Right ventricle myocardium superior (tissue), 1 donor: ENCODE measurements at places on chromosomes 6 and 20. TPM values are rescaled to one million over a fixed set of nuclear protein-coding genes. Genes with fewer than 3 reads are reported as not detected.

GRCh38 chr20:17878069-17878911 is 90.3 kb downstream of the SNX5 start:
- no peak for DNase-seq

GRCh38 chr6:79423216-79423615 is 114.0 kb downstream of the LCA5 start:
- DNase-seq = no peak

GRCh38 chr6:158287047-158287446 is 25.2 kb upstream of the TULP4 start:
- DNase-seq = no peak

DNA sequence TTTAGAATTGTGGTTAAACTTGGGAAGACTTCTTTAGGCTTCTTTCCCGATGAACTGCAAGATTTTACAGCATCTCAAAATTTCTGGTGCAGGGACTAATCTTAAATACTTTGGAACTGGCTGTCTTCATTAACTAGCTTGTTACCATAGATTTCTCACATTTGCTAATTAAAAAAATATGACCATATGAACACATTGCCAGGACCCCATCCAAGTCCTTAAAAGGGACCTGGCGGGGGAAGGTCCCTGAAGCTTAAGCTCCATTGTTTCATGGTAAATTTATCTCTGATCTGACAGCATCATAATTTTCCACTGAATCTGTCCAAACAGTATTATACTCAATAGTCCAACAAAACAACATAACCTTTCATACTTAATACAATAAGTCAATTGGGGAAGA is 517.8 kb upstream of the FLRT3 start:
- DNase-seq = no peak

DNA sequence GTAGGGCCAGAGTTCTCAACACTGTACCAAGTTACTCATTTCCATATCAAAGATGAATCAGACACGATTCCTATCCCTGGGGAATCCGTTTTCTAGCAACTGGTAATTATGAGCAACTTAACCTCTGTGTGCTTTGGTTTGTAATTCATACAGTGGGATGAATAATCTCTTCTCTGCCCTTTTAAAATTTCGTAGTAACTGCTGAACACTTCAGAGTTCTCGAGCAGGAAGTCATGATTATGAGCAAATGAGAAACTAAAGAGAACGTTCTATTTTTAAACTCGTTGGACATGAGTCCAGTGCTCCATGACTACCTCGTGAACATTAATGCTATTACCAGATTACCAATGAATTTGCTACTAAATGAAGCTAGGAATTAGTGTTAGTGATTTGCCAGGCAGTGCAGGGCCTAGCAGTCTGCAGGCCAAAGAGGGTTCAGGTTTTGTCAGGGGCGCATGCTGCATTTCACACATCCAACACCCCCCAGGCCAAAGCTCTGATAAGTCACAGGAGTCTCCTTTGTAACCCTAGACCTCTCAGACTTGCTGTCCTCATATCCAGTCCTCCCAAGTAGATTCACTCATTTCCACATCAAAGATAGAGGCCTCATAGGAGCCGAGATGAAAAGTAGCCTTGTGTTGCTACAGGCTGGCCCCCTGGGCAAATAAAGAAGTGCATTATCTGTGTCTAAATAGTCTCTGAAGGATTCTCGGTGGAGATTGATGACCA is 45.8 kb upstream of the VSTM2L start:
- DNase-seq = no peak

GRCh38 chr6:152085451-152085921 is 278.0 kb downstream of the ESR1 start:
- no peak for DNase-seq

- DNase-seq = no peak
Observed at GRCh38 chr6:145042559-145042958, 692.8 kb downstream of the EPM2A start.

DNA sequence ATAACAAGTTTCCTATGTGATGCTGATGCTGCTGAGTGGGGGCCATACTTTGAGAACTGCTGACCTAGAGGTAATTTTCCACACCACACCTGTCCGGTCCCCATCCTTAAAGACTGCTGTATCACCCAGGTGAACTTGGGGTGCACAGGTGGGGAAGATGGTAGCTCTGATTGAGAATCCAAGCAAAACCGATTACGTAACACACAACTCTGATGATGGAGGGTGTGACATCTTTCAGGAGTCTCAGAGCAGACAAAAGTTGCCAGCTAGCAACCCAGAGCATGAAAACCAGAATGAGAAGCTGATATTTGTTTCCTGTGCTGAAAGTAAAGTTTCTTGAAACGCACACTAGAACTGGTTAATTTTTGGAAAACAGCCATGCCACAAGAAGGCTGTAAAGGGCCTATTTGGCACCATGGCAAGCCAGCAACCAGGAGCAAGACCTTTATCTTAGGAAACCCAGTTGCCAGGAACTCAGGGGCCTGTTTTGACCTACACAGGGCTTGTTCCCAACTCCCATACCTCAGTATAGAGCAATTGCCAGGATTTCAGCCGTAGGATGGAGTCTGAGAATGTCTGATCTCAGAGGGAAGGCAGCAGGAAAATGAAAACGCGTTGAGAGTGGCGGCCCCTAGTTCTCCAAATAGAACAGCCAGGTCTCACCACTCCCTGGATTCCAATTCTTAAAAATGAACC is 21.6 kb upstream of the TBC1D7 start:
- DNase-seq = no peak

GRCh38 chr20:40675599-40676221 is 13.3 kb downstream of the MAFB start:
- DNase-seq = no peak

GRCh38 chr6:139253656-139254055 is 38.1 kb downstream of the TXLNB start:
- no peak for DNase-seq

GRCh38 chr6:113855500-113856374 is 1.4 kb upstream of the MARCKS start:
- peak; percentile 44 for DNase-seq

DNA sequence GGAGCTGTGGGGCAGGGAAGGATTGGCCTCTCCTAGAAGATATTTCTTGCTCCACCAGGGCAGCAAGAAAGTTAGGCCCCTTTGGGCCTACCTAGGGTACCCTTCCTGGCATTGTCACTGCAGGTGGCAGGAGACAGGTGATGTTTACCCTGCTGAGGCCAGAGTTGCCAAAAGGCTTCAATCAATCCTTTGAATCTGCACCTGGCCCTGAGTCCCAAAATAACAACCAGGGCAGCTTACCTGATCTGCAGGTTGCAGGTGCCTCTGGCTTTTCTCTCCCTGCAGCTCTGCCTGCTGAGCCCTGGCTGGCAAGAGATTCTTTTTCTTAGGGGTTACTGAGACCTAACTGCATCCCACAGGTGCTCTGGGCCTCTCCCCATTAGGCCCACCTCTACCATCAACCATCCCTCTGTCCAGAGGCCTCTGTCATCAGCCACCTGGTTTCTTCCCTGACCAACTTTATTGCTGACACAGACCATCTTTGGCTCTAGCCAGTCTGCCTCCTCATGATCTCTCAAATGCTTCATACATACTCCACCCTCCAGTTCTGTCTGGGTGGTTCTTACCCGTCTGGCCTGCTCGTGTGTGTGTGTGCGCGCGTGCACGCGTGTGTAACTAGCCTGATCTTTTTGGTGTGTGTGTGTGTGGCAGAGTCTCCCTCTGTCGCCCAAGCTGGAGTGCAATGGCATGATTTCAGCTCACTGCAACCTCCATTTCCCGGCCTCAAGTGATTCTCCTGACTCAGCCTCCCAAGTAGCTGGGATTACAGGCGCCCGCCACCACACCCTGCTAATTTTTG is 13.7 kb downstream of the BCL2L1 start:
- DNase-seq = no peak

- DNase-seq = no peak
Observed at GRCh38 chr6:36508532-36508931, 38.7 kb downstream of the STK38 start.

- no peak for DNase-seq
Observed at GRCh38 chr20:45589725-45590124, 10.6 kb upstream of the WFDC8 start.

DNA sequence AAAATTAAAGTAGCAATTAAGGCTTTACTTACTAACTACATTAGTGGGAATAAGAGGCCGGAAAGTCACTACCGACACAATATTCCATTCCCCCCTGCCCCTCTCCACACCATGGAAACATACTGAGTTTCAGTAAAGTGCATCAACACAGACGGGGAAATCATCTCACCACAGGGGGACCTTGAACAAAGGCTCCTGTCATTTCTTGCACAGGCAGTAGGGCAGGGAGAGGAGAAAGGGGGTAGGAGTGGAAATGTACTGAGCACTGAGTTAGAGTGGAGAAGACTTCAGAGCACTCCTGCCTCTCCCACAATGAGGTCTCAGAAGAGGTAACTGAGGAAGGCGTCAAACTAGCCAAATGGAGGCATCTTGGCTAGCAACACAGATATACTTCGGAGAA is 1426.9 kb upstream of the EYS start:
- no peak for DNase-seq

DNA sequence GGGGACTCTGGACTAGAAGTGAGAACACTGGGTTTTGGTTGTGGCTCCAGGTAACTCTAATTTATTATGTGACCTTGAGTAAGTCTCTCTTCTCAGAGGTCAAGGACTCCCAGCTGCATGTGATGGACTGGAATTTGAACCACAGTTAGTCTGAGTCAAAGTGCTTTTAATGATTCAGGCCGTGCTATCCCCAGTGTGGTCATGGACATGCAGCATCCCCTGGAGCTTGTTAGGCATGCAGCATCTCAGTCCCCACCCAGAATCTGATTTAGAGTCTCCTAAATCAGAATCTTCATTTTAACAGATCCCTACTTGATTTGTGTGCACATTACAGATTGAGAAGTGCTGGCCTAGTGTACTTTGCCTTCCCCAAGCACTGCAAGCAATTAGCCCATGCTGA is 74.2 kb downstream of the TOX2 start:
- DNase-seq = no peak

GRCh38 chr20:18256440-18257090 is 31.8 kb upstream of the ZNF133 start:
- DNase-seq = no peak

- DNase-seq = no peak
Observed at GRCh38 chr6:50899306-50899870, 80.7 kb downstream of the TFAP2B start.

TXLNB gene
- 125 TPM for total RNA-seq

TFB1M gene
- 19.5 TPM for total RNA-seq

TUBB2A gene
- total RNA-seq = 18.2 TPM

BTN1A1 gene
- not detected for total RNA-seq

SMOC2 gene
- 10.9 TPM for total RNA-seq

FAM217A gene
- total RNA-seq = not detected

NOX3 gene
- total RNA-seq = not detected

DEFB121 gene
- total RNA-seq = not detected

LST1 gene
- 5.5 TPM for total RNA-seq

IMPG1 gene
- not detected for total RNA-seq

CALHM6 gene
- total RNA-seq = 1.4 TPM

MLIP gene
- 403 TPM for total RNA-seq

FNDC1 gene
- 1.2 TPM for total RNA-seq
